ENCODE measurements at places on chromosomes 11 and 22.
A peak's percentile ranks its signal among the peaks of the same experiment; 100 is the strongest.

DNA sequence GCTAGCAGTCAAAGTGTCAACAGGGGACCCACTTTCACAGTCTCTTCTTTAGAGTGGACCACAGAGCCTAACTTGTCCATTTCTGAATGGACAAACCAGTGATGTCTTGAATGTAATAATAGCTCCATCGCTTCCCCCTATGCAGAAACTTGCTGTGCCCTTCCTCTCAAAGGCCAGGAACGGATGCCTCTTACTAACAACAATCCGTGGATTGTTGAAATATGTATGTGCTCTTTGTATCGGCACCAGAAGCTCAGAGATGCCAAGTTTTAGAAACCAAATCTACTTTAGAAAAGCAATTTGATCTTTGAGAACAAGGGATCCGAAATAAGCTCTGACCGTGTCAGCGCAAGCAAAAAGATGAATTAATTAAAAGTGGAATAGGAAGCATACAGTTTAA, 259.5 kb upstream of the POU2AF2 start:
- peak; percentile 9 for DNase-seq

DNA sequence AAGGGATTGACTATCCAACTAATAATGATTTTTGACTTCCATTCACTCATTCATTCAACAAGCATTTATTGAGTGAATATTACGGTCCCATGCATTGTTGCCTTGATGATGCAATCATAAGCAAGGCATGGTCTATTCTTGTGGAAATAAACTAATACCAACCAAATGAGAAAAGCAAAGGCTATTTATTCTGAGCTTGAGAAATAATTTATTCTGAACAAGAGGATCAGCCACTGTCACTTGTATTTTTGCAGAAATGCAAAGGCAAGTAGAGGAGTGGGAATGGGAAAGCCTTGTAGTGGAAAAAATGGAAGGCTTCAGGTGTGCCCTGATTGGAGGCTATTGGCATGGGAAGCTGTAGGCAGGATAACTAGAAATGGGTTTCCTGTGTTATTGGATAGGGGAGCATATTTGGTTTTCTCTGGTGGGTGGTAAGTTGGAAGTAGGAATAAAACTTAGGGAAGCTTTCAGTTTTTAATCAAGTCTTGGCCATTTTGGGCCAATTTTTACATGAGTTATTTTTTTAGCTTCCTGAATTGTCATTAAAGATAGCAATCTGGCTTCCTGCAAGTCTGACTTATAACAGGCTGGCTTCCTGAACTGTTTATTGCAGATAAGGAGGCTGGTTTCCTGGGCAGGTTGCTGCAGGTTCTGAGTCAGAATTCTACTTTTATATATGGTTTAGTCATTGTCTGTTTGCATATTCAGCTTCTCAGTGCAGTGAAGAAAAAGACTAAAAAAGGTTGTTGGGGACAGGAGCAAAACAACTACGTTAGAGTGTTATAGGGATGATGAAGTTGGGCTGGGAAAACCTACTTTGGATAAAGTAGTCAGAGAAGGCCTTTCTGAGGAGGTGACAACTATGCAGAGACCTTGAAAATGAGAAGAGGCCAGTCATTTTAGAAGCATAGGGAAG, 106.7 kb downstream of the APIP start:
- DNase-seq = no peak

DNA sequence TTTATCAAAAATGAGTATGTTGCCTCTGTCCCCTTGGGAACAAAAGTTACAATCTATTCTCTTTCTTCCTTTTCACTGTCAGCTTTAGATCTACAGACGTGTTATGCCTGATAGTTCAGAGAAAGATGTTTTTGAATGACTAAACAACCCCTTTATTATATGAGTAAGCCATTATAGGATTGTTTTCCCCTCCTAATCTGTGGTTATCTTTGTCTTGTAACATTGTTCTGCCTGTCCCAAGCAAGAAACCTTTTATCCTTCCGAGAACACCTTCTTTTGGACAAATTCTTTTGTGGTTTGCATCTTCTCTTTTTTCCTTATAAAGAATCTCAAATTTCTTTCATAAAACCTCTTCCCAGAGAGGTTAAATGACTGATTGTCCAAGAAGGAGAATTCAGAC, 208.4 kb downstream of the DDX10 start:
- no peak for DNase-seq

DNA sequence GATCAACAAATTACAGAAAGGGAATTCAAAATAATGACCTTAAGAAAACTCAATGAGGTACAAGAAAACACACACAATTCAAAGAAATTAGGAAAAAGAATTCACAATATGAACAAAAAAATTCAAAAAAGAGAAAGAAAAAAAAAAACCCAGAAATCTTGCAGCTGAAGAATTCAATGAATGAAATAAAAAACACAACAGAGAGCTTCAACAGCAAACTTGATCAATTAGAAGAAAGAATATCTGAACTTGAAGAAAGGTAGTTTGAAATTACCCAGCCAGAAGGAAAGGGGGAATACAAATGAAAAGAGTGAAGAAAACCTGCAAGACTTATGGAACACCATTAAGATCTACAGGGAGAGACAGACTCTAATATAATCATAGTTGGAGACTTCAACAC, 52.8 kb downstream of the USP35 start:
- DNase-seq = no peak

DNA sequence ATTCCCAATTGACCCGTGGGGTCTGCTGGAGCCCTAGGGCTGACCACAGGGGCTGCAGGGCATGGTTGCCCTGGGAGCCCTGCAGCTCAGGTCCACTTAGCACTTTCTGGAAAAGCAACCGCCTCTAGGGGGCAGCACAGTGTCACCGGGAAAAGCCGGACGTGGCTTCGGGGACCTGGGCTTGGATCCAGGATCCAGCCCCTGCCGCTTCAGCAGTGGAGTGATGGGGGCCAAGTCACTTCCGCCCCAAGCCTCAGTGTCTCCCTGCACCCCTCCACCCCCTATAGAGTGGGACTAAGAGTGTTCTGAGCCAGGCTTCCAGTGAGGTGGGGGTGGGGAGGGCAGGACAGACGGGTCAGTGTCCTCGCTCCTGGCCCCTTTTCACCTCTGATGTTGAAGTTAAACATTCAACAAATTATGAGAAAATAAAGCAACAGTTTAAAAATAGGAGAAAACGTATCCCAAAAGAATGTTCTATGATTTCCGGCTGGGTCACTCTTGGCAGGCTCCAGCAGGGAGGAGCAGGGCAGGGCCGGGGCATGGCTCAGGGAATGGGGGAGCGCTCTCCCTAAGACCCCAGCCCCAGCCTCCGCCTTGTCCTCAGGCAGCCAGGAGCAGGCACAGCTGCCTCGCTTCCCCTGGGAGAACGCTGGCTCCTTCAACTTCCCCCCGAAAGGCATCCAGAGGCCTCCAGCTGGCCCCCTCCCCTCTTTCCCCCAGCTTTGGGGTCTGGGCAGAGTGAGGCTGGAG, 96.5 kb upstream of the FGF3 start:
- peak; percentile 3 for DNase-seq

DNA sequence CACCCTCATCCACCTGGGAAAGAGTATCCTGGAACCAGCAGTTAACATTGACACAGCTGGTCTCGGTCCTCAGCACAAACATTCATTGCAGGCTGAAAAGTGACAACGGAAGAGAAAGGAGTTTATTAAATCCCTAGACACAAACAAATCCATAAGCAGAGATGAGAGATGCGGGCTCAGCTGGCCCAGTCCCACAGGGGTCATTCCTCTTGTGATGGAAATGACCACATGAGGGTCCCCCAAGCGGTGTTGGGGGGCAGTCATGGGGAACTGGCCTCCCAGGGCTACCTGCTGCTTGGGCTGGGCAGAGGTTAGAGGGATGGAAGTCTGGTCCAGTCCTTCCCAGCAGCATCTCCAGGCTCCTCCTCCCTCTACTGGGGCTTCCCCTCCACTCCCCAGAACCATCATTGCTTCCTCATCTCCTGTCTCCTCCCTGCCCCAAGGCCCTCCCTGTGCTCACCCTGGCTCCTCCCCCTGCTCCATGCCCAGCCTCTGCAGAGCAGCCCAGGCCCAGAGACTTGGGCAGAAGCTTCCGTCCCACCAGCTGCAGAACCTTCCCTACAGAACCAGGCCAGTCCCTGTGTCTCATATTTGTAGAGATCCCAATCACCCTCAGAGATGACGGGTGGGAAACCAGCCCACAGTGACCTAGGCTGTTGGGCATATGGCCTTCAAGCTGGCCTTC, 5.4 kb upstream of the IGLL5 start:
- DNase-seq = no peak

- no peak for DNase-seq
Measured at GRCh38 chr22:19107730-19108074, 14.5 kb downstream of the DGCR2 start.

- DNase-seq = no peak
Measured at GRCh38 chr22:37907036-37907954, 1.2 kb downstream of the MICALL1 start.

DNA sequence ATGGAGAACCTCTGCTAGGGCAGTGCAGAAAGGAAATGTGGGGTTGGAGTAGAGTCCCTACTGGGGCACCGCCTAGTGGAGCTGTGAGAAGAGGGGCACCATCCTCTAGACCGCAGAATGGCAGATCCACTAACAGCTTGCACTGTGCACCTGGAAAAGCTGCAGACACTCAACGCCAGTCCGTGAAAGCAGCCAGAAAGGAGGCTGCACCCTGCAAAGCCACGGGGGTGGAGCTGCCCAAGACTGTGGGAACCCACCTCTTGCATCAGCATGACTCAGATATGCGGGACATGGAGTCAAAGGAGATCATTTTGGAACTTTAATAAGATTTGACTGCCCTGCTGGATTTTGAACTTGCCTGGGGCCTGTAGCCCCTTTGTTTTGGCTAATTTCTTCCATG, 8.7 kb downstream of the TSKU start:
- no peak for DNase-seq

DNA sequence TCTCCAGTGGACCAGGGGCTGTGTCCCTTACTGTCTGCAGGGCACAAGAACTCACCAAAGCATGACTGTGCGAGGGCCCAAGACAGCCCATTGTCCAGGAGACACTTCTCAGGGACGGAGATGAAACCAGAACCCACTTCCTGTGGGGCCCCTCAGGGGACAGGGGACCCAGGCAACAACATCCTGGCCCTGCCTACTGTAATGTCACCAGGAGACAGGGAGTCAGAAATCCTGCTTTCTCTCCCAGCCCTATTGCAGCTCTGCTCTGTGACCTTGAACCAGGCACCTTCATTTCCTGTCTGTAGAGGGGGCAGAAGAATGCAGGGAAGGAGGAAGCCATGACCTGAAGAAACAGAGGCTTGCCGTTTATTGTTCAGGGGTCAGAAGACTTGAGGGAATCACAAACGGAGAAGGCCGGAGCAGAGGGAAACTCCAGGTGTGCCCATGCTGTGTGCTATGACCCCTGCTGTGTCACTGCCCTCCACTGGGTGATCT, 98.0 kb downstream of the NAT10 start:
- no peak for DNase-seq

- DNase-seq = no peak
Measured at GRCh38 chr22:20025401-20026203, 4.7 kb downstream of the TANGO2 start.

DNA sequence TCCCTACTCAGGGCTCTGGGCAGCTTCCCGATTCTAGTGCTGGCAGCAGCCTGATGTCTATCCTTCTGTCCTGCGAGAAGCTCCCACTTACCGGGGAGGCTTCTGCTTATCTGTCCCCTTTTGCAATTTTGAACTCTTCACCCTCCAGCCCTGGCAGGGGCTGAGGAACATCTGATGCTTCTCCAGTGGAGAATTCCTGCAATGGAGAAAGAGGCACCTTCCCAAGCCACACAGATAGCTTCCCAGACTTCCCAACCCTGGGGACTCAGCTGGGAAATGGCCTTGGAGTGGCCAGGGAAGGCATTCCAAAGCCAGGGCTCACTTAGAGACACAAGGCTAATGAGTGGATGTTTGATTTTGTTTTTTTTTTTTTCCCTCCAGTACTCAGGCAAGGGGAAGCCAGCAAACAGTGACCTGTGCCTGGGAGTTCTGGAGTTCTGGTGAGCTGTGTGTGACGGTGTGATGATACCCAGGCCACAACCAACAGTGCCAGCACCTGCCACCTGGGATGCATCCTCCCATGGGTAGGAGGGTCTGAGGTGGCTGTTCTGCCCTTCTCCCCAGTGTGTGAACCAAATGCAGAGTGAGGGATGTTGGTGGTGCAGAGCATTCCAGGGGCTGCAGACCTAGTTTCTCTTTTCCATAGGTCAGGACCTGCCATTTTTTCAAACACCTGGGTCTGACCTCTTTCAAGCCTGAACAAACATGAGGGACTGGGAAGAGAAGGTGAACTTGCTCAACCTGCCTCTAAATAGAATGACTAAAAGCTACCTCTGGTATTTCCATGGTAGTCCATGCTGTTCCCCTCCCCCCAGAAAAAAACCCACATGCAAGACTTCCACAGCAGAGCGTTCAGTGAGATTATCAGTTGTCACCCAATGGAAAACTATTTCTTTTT, 95.1 kb downstream of the CCDC81 start:
- DNase-seq = no peak

DNA sequence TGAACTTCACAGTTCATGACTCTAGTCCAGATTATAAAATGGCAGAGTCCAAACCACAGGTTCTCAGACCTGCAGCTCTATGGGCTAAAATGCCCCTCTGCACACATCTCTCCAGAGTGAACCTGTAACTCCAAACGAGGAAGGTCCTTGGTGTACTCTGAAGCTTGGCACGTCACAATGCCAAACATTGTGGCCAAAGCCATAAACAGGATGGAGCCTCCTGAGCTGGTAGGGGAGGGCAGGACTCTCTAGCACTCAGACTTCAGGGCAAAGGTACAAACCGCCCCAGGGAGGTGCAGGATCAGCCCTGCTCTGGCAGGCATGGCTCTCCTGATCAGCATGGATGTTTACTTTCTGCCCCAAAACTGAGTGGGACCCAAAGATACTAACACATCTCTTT, 2.3 kb downstream of the SCUBE2 start:
- DNase-seq = no peak

DNA sequence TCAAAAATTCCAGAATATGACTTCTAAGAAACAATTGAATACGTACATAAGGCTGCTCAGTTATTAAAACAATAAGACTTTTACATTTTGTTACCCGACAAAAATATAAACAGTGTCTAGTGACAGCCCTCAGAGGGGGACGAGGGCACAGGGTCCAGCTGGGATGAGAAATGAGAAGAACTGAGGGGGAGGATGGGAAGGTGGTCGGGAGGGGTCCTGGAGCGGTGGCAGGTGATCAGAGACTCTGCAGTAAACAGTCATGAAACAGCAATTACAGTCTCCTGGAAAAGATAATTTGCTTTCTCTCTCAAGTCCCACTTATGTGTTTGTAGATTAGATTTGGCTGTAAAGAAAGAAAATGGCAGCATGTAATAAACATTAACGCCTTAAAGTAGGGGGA, 56.0 kb downstream of the PACSIN2 start:
- no peak for DNase-seq

DNA sequence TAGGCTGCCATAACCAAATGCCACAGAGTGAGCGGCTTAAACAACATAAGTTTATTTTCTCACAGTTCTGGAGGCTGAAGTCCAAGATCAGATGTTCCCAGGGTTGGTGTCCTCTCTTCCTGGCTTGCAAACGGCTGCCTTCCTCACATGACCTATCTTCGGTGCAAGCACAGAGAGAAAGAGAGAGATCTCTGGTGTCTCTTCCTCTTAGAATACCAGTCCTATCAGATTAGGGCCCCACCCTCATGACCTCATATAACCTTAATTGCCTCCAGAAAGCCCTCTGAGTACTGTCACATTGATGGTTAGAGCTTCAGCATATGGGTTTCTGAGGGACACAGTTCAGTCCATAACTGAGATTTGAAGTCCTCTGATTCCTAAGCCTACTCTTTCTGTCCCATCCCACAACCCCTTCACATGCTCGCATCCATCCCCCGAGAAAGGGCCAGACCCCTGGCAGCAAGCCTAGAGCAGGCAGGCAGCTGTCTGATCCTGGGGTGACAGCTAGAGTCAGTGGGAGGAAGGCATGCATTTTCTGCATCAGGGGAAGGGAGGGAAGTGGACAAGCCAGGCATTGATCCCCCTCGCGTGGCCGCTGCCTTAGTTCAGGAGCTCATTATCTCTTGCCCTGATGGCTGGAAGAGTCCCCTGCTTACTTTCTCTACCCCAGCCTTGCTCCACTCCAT, 114.1 kb downstream of the FAR1 start:
- DNase-seq = no peak

Measured in midbrain (tissue), 1 donor.